CD4-positive, alpha-beta T cell (primary cell): ENCODE measurements at places on chromosomes 16 and 17.

GRCh38 chr16:27226976-27227705 lies 23.8 kb downstream of the KDM8 start:
- no peaks in the 10 kb centered on the region for H3K27me3 ChIP-seq
- peaks cover 60% of the 10 kb centered on the region for H3K4me1 ChIP-seq
- no peak for DNase-seq

DNA sequence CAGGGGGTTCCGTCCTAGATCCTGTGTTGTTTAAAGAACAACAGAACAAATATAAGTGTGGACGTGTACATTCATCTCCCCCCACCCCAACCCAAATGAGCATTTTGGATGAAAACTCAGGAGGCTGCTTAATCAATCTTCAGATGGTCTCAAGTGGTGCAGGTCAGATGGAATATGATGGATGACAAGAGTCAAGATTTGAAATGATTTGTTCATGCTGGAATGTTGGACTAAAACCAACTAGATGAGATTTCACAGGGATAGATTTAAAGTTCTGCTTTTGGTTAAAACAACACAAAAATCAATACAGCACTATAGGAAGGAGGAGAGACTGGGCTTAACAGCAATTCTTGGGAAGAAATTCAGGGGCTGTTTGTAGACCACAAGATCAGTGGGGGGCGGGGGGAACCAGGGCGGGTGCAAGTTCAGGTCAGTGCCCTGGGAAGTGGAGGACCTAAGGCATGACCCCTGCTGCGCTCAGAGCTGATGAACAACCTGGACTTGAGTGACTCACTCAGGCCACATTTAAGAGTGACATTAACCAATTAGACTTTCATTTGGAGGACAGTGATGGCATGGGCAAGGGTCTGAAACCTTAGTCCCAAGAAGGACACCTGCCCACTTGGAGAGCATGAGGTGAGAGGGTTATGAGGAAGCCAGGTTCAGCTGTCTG lies 15.1 kb downstream of the TTYH2 start:
- H3K36me3 ChIP-seq: peaks cover 47% of the 10 kb centered on the region
- H3K27ac ChIP-seq: no peak overlapping the region
- H3K27me3 ChIP-seq: no peaks in the 10 kb centered on the region
- no peak overlapping the region for H3K4me3 ChIP-seq
- peaks cover 7% of the 10 kb centered on the region for H3K4me1 ChIP-seq
- DNase-seq: no peak

- H3K4me1 ChIP-seq: peaks cover 27% of the 10 kb centered on the region
- H3K36me3 ChIP-seq: peaks cover 22% of the 10 kb centered on the region
- H3K27me3 ChIP-seq: no peaks in the 10 kb centered on the region
- peak; percentile 55 for DNase-seq
- H3K4me3 ChIP-seq: no peak overlapping the region
- H3K27ac ChIP-seq: no peak overlapping the region
These were observed 4.7 kb upstream of the MMP15 start for GRCh38 chr16:58020628-58021521.

GRCh38 chr16:19861811-19862327 lies 22.8 kb downstream of the GPRC5B start:
- no peak overlapping the region for H3K4me3 ChIP-seq
- no peak overlapping the region for H3K27ac ChIP-seq
- no peak for DNase-seq
- H3K4me1 ChIP-seq: no peaks in the 10 kb centered on the region
- no peaks in the 10 kb centered on the region for H3K27me3 ChIP-seq

DNA sequence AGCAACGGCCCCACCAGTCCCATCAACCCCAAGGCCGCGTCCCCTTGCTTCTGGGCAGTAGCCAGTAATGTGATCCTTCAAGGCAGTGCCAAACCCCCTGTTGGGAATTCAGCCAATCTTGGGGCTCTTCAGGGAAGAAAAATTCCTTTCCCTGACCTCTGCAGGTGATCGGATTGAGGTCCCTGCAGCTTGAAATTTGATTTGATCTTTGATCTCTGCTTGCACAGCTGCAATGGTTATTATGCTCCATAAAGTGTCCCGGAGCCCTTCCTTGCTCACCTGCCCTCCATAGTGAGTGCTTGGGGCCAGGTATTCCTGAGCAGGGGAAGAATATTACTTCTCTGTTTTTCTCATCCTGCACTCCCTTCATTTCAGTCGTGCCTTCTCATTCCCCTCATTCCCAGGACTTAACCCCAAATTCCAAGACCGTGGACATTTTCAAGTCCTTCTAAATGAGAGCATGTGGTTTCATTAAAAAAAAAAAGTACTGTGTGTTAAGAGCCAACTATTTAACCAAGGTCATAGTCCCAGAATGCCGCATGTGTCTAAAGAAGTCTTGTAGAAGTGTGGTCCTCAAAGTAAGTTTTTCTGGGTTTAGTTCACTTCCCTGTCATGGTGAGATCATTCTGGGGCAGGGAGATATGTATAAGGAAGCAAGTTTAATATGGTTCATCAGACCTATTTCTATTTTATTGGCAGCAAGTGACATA lies 56.3 kb downstream of the SOX9 start:
- no peaks in the 10 kb centered on the region for H3K36me3 ChIP-seq
- H3K4me3 ChIP-seq: no peak overlapping the region
- DNase-seq: no peak
- H3K27me3 ChIP-seq: no peaks in the 10 kb centered on the region
- no peak overlapping the region for H3K27ac ChIP-seq

- H3K27ac ChIP-seq: no peak overlapping the region
- no peaks in the 10 kb centered on the region for H3K36me3 ChIP-seq
- no peaks in the 10 kb centered on the region for H3K27me3 ChIP-seq
These were observed 277.9 kb upstream of the MON1B start for GRCh38 chr16:76913046-76913445.

- H3K27me3 ChIP-seq: no peaks in the 10 kb centered on the region
- no peak for DNase-seq
- no peaks in the 10 kb centered on the region for H3K36me3 ChIP-seq
- H3K4me3 ChIP-seq: no peak overlapping the region
- H3K27ac ChIP-seq: no peak overlapping the region
These were observed 9.1 kb upstream of the CRISPLD2 start for GRCh38 chr16:84810518-84811273.

DNA sequence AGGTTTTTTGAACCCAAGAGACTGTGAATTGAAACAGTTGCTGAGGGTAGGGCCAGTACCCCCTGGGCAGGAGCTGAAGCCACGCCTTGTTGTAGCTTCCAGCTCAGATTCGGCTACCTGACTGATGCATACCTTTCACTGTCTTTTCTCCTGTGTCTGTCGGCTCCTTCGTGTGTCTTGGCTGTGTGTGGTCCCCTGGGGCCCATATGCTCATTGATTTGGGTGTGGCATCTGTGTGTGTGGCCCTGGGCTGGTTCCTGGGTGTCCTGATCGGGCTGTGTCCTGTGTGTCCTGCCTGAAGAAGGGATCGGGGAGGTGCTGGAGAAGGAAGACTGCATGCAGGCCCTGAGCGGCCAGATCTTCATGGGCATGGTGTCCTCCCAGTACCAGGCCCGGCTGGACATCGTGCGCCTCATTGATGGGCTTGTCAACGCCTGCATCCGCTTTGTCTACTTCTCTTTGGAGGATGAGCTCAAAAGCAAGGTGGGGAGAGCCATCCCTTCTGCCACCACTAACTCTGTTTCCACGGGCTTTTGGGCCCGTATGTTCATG lies 20.9 kb downstream of the CASKIN2 start:
- no peaks in the 10 kb centered on the region for H3K27me3 ChIP-seq
- H3K4me3 ChIP-seq: no peak overlapping the region
- H3K27ac ChIP-seq: no peak overlapping the region
- H3K4me1 ChIP-seq: peaks cover 9% of the 10 kb centered on the region

DNA sequence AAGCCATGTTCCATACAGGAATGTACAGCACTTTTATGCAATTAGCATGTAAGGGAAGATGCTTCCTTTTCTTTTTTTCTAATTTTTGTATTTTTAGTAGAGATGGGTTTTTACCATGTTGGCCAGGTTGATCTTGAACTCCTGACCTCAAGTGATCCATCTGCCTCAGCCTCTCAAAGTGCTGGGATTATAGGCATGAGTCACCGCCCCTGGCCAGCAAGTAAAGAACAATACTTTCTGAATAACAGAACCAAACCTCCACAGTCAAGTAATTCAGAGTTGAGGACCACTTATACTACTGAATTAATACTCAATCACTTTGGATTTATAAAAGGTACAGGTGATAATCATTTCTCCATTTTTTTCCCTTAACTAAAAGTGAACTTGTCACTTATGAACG lies 13.0 kb downstream of the C16orf87 start:
- no peak for DNase-seq
- H3K27ac ChIP-seq: no peak overlapping the region
- H3K27me3 ChIP-seq: no peaks in the 10 kb centered on the region
- no peaks in the 10 kb centered on the region for H3K4me1 ChIP-seq
- H3K36me3 ChIP-seq: no peaks in the 10 kb centered on the region

DNA sequence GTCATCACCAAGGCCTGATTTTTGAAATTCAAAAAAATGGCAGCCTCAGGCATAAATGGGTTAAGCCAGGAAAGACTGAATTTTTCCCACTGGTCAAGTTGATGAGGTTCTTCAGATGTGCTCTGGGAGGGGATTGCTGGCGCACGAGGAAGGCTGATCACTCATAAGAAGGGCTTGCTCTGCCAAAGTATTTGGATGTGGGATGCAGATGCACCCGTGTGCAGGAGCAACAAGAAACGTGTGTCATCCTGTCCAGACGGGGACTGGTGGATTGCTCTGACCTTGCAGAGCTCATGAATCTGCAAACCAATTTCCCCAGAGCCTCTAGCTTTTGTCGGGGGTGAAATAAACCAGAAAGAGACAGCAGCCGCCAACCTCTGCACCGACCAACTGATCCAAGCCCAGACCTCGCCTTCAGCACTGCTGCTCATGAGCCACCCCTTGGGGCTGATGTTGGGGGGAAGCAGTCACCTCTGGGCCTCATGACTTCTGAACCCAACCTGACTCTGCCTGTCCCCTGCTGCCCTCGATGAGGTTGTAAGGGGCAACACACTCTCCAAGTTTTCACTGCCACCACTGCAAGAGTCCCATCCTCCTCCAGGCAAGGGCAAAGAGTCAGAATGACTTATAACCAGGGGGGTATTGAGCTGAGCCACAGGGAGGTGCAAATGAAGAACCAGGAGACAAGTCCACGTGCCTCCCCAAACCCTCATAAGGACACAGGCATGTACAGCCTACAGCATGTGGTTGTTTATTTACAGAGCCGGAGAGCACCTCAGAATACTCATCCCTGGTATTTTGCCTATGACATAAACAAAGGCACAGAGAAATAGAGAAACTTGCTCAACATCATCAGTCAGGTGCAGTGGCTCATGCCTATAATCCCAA lies 452.0 kb downstream of the SOX9 start:
- H3K36me3 ChIP-seq: no peaks in the 10 kb centered on the region
- H3K27me3 ChIP-seq: no peaks in the 10 kb centered on the region
- no peak overlapping the region for H3K27ac ChIP-seq

GRCh38 chr16:149024-149660 lies 3.3 kb upstream of the HBZ start:
- peaks cover under 1% of the 10 kb centered on the region for H3K4me1 ChIP-seq
- no peak overlapping the region for H3K27ac ChIP-seq
- H3K27me3 ChIP-seq: peaks cover 2% of the 10 kb centered on the region
- H3K4me3 ChIP-seq: no peak overlapping the region

DNA sequence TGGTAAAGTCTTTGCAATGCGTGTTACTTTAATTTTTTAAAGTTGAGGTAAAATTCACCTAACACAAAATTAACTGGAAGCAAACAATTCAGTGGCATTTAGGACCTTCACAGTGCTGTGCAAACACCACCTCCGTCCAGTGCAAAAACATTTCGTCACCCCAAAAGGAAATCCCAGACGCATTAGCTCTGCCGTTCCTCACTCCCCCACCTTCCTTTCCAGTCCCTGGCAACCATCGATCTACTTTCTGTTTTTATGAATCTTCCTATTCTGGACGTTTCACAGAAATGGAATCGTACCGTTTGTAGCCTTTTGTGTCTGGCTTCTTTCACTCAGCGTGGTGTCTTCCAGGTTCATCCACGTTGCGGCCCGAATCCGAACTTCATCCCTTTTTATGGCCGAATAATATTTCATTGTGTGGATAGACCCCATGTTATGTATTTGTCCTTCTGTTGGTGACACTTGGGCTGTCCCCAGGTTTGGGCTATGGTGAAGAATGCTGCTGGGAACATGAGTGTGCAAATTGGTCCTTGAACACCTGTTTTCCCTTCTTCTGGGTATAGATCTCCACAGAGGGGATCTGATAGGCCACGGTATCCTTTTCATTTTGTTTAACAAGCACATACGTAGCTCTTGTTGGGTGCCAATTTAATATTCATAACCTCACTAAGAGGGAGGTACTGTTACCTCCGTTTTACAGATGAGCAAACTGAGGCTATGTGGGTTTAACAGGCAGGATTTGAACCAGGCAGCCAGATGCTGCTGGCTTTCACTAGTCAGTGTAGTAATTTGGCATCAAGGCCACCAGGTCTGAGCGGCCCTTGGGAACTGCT lies 232.0 kb upstream of the GSE1 start:
- H3K36me3 ChIP-seq: no peaks in the 10 kb centered on the region
- H3K27me3 ChIP-seq: peaks cover 11% of the 10 kb centered on the region
- H3K4me1 ChIP-seq: no peaks in the 10 kb centered on the region
- no peak overlapping the region for H3K27ac ChIP-seq
